ENCODE measurements at places on chromosomes 2 and 18.

GRCh38 chr2:120736624-120737339, 1.1 kb downstream of the GLI2 start:
- DNase-seq, result peak; percentile 47

DNA sequence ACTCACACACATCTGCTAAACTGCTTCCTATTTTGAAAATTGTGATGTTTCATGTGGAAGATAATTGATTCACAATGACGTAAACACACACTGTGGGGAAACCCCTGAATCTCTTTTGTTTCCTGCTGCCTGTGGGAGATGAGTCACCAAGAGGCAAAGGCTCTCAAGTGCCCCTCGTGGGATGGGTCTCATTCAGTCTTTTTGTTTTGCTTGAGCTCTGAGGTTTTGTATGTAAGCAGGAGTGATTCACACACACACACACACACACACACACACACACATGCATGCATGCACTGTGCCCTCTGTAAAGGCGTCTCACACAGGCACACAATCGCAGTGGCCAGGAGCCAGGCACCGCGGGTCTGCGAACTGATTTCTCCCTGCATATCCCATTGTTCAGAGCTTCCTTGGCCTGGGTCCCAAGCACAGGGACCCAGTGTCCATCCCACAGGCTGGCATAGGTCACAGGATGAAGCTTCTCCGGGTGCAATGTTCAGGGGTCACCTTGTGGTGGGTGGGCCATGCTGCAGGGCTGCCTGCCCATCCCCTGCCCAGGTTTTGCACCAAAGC, 12.1 kb upstream of the ARHGEF4 start:
- no peak for DNase-seq

GRCh38 chr2:74835831-74836674, 2.1 kb downstream of the HK2 start:
- DNase-seq, result peak; percentile 78

- DNase-seq, result no peak
Observed at GRCh38 chr2:179338681-179339080, 74.0 kb upstream of the SESTD1 start.

GRCh38 chr2:120348134-120348736, 2.3 kb downstream of the INHBB start:
- no peak for DNase-seq

DNA sequence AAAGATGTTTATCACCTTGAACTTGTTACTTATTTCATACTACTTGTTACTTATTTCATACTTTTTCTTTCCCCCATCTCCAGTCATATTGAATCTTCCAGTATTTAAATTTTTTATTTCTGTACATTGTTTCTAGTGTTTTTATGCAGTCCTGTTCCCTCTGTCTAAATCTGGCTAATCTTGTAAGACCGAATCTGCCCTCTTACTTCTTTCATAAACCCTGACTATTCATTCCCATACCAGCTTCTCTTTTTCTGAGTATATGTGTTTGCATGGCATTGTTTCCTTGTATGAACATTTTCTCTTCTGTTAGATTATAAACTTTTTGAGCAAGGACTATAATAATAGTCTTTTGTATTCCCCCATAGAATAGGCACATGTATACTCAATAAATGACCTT, 131.7 kb downstream of the TAF4B start:
- DNase-seq, result no peak

DNA sequence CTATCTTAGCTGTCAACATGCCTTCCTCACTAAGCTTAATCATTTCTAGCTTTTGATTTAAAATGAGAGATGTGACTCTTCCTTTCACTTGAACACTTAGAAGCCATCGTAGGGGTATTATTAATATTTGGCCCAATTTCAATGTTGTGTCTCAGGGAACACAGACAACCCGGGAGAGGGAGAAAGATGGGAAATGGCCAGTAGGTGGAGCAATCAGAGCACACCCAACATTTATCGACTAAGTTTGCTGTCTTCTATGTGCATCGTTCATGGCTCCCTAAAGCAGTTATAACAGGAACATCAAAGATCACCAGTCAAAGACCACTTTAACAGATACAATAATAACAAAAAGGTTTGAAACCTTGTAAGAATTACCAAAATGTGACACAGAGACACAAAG, 110.2 kb downstream of the OLA1 start:
- DNase-seq, result no peak

DNA sequence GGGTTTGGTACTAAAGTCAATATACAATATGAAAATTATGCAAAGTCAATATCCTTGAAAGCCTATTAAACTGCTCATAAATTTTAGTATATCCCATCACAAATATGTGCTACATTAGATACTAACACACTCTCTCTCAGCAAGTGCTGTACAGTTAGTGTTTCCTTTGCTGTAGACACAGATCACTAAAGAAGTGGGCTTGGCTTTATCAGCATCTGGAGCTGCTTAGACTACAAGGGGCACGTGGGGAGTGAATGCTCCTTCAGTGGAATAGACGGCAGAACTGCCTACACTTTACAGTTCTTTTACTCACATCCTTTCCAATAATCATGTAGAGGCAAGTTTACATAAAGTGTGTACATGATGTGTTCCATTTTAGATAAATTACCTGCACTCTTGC, 26.0 kb upstream of the EFEMP1 start:
- DNase-seq, result no peak

DNA sequence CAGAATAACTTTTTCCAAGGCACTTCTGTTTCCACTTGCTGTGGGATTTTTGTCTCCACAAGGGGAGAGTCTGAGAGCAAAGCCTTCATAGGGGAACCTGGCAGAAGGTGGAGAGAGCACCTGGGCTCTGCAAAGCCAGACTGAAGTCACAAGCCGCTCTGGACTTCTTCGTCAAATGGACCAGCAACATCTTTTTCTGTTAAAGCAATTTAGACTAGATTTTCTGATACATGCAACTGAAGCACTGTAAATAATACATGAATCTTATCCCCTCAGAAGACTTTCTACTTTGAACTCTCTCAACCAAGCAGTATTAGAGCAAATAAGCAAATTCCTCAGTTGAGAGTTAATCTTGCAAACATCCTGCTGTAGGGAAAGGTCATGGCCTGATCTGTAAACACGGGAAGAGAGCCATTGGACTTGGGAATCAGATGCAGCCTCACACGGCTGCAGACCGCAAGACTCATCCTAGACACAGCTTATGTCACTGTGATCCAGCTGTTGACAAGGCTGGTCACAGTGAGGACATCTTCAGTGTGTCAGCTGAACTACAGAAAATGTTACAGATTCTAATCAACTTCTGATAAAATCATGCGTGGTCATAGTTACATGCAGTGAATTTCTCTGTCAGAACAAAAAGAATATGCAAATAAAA, 3.2 kb downstream of the SH3YL1 start:
- no peak for DNase-seq

DNA sequence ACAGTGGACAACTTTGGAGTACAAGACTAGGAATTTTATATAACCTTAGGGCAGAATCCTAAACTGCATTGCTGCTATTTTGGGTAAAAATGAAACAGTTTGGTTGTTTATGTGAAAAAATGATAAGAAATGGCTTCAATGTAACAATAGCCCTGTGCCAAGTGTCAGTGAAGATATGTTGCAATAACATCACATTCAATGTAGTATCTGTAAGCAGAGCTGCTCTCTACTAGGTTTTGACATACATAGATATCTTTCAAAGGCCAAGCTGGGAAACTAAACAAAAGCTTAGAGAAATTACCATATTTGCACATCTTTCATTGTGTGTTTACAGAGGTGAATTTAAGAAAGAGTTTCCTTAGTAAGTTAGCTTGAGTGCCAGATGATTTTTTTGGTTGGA, 135.0 kb upstream of the DOK6 start:
- DNase-seq, result no peak

DNA sequence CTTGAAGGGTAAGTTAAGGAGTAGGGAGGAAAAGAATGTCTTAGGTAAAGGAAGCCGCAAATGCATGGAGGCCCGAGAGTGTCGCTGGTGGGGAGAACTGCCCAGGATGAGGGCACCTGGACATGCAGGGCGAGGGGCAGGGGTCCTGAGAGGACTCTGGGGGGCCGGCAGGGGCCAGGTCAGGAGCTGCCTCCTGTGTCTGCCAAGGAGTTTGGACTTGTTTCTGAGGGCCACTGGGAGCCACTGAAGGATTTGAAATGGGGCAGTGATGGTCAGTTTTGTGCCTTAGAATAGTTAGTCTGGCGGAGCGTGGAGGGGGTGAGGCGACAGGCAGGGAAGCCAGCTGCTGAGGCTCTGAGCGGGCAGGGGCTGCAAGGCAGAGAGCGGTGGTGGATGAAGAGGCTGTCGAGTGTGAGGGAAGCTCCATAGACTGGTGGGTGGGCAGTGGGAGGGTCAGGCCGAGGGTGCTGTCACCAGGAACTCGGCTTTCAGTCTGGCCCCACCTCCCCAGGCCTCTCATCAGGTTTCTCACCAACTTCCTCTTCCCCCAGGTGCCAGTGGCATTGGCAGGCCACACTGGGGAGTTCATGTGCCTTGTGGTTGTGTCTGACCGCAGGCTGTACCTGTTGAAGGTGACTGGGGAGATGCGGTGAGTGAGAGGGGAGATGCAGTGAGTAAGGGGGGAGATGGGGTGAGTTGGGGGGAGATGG, 14.7 kb upstream of the SLC4A3 start:
- DNase-seq, result peak; percentile 7

GRCh38 chr18:46250812-46251173, 146.6 kb downstream of the HAUS1 start:
- DNase-seq, result no peak

- DNase-seq, result no peak
Observed at GRCh38 chr18:26771524-26771923, 94.0 kb downstream of the AQP4 start.

GRCh38 chr2:46303822-46304221, 6.6 kb downstream of the EPAS1 start:
- DNase-seq, result no peak

GRCh38 chr18:2590303-2590702, 18.9 kb downstream of the NDC80 start:
- DNase-seq, result no peak

DNA sequence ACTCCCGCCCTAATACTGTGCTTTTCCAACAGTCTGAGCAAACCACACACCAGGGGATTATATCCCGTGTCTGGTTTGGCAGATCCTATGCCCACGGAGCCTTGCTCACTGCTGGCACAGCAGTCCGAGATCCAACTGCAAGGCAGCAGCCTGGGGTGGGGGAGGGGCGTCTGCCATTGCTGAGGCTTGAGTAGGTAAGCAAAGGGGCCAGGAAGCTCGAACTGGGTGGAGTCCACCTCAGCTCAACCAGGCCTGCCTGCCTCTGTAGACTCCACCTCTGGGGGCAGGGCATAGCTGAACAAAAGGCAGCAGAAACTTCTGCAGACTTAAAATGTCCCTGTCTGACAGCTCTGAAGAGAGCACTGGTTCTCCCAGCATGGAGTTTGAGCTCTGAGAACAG, 44.2 kb downstream of the LNPK start:
- no peak for DNase-seq

- DNase-seq, result no peak
Observed at GRCh38 chr2:124586210-124586609, 561.1 kb downstream of the CNTNAP5 start.

DNA sequence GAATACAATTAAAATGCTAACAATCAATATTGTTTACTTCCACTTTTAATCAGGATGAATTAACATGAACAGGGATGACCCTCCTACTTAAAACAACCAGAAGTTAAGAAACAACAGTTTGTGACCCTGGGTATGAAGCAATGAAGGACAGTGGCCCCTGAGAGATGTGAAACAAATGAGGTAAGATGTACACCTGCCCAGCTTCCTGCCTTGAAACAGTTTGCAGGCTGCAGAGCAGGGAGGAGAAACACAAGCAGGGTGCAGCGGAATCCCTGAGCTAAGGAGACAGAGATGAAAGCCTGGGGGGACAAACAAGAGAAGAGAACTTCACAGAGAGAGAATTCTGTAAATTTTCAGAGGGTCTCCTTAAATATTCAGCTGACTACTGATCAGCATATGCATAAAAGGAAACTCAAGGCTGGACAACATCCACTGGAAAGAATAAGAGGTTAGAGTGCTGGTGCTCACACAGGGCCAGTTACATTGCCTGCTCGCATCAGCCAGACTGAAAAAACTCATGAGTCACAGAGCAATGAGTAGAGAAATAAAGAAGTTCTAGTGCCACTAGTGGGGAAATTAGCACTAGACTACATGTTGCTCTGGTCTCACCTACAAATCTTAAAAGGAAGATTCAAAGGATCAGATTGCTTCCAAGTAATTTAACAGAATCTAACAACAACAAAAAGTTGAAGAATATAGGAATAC, 106.4 kb downstream of the PID1 start:
- no peak for DNase-seq

GRCh38 chr2:169452080-169452479, 27.2 kb upstream of the BBS5 start:
- no peak for DNase-seq

DNA sequence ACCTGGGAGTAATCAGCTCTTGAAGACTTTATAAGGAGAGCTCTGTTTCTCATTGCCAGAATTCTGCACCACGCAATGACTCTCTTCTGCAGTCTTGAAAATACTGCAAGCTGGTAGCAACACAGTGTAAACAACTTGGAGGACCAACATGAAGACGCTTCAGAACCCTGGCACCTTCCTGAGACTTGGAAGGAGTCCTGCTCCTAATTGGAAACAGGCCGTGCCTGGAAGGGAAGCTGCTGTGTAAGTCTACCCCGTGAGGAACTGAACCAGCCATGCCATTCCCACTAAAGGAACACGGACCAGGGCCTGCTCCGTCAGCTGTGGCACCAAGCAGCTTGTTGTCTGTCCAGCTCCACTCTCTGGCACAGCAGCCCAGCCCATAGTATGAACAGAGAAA, 171.1 kb downstream of the PAX3 start:
- no peak for DNase-seq

- no peak for DNase-seq
Observed at GRCh38 chr2:45849491-45850283, 198.2 kb downstream of the PRKCE start.

DNA sequence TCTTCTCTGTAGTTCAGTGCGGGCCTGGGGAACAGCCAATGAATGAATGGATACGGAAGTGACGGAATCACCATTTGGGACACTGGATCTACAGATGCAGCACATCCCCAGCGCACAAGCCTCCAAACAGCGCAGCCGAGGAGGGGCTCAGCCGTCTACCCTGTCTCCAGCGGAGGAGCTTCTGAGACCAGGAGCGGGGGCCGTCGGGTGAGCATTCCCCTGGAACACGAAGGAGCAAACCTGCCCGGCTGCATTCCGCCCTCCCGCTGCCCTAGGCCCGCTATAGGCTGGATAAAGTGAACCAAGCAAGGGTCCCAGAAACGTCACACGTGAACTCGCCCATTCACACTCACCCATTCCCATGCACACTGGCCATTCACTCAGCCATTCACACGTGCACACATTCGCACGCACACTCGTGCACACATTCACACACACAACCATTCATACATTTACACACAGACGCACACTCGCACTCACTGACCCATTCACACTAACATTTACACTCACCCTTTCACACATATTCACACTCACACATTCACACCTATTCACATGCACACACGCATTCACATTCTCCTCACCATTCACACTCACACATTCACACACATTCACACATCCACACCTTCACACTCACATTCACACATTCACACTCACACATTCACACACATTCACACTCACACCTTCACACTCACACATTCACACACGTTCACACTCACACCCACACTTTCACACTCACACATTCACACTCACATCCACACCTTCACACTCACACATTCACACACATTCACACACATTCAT, 63.4 kb downstream of the BIN1 start:
- DNase-seq, result peak; percentile 13
